Tibial artery (tissue), 4 donors: ENCODE measurements at places on chromosomes 1 and 21.
A peak's percentile ranks its signal among the peaks of the same experiment; 100 is the strongest.

DNA sequence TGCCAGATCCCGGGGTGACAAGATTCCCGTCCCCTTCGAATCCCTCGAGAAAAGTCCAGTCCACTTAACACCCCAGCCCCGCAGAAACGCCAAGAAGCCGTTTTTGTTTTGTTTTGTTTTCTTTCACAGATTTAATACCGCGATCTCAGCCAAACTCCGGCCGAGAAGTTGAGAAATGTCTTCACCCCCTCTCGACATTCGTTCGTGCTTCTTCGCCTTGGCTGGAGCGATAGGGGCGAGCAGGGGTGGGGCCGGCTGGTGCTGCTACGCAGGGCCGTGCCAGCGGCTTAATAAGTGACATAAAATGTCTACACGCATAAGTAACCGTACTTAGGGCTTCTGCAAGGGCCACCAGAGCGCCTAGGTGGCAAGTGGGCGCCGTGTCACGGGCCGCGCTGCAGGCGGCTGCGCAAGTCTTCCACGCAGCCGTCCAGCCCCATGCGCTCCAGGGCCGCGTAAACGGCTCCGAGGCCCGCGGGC lies 4.9 kb downstream of the TNFRSF25 start:
- DNase-seq: no peak

GRCh38 chr21:41170859-41171609 lies 3.1 kb downstream of the BACE2 start:
- DNase-seq: peak; percentile 74

- DNase-seq: no peak
Observed at GRCh38 chr1:166944186-166944967, 31.0 kb downstream of the ILDR2 start.

GRCh38 chr1:171984262-171984661 lies 143.0 kb downstream of the DNM3 start:
- DNase-seq: no peak

- no peak for DNase-seq
Observed at GRCh38 chr1:183733715-183734114, 71.2 kb upstream of the RGL1 start.

- no peak for DNase-seq
Observed at GRCh38 chr1:248804771-248805681, 20.7 kb downstream of the SH3BP5L start.

DNA sequence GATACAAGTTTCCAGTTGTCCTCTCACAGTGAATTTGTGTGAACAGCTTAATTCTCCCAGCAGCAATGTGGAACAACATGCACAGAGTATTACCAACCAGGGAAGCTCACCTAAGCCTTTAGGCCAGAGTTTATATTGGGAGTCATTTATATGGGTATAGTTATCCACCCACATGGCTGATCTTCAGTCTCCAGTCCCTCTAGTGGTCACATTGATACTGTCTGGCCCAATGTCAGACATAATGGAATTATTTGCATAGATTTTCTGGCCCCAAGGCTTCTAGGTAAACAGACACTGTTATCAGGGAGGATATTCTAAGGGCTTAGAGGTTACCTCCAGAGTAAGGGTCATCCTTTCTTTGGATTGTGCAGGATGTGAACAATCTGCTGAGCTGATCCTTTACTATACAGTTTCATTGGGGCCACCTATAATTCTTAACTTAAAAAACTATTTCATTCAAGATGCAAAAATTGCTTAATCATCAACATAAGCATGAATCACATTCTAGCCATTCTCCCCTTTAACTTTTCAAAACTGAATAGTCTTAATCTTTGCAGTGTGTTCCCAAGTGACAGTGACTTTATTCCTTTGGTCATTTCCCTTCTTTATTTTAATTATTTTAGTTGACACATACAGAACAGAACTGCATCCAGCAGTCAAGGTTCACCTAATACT lies 210.9 kb downstream of the LTN1 start:
- DNase-seq: no peak

DNA sequence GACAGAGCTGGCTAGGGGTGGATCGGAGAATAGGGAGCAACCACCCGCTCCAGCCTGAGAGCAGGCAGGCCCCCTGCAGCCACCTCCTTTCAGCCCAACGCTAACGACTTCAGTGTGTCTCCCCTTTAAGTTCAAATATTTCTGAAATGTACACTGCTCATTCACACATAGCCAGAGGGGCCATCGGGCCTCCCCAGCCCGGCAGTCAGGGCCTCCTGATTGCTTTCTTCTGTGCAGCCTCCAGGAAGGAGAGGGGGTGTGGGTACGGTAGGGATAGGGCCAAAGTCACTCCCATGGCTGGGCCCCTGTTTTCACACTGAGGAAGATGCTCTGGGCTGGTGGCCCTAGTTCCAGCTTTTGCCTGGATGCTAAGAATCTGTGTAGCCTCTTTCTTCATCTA lies 64.8 kb downstream of the EPHB2 start:
- no peak for DNase-seq

GRCh38 chr21:46477765-46478164 lies 19.1 kb downstream of the DIP2A start:
- no peak for DNase-seq

GRCh38 chr1:21436488-21437340 lies 3.2 kb upstream of the NBPF3 start:
- DNase-seq: no peak

- no peak for DNase-seq
Observed at GRCh38 chr1:21292984-21293536, 2.8 kb upstream of the ECE1 start.

DNA sequence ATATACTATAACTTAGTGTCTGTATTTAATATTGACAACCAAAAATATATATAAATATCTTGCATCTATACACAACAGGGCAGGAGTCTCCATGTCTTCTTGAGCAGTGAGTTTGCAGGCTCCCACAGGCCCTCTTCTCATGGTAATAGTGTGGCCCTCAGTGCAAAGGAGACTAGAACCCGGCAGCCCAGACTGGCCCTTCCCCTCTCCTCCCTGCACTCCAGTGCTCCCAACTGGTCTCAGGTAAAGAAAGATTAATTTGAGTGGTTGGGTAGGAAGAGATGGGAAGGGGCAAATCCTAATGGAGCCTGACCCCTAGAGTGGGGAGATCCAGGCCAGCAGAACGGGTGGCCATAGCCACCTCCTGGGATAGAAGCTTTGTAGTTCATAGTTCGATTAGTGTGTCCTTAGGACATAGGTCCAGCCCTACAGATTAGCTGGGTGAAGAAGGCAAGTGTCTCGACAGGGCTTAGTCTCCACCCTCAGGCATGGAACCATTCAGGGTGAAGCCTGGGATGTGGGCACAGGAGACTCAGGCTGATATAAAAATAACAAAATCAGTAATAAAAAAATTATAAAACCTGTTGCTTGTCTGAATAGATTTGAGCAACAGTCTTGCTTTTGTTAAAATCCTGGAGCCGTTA lies 32.3 kb downstream of the SLC2A1 start:
- DNase-seq: no peak

DNA sequence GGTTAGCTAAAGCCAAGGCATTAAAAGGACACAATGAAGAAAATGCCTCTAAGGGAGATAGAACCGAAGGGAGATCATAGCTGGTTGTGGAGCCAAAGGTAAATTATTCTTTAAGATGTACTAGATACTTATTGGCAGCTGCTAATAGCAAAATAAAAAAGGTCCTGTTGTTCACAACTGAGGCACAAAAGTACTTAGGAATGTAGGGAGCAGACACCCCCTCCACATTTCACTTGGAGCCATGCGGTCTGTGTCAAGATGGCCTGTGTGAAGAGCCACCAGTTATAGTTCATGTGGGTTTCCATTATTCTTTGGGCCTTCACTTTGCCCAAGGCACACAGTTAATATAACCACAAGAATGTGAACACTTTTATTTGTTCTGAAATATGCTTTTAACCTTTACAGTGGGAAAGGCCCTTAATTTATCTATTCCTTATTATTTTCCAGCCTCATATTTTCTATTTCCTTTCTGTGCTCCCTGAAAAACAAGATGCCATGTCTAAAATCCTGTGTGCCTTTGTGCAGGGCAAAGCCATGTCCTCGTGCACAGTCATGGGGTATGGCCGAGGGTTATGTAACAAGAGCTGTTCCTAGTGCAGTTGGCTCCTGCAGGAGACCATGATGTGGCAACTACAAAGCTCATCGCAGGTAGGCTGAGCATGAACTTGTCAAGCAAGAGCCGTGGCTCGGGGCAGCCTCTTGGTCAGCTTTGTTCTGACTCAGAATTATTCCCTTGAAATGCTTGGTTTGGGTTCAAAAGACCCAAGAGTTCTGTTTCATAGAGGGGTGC lies 16.2 kb upstream of the WDR26 start:
- no peak for DNase-seq

GRCh38 chr1:7885513-7886404 lies 32.9 kb upstream of the UTS2 start:
- no peak for DNase-seq

DNA sequence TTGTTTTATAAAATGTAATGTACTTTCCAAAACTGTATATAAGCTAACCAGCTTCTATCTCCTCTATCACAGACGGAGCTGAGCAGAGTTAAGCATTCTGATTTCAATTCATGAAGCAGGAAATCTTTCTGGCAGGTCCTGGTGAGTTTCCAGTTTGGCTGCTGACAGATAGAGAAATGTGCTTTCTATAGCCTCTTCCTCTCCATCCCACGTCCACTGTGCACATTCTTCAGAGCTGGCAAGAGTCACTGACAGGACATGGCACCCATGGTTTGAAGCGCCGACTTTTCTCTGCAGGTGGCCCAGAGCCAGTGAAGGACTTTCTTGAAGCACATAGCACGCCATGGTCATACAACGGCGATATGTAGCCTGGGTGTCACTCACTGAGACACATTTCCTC lies 52.3 kb upstream of the POU2F1 start:
- DNase-seq: no peak

DNA sequence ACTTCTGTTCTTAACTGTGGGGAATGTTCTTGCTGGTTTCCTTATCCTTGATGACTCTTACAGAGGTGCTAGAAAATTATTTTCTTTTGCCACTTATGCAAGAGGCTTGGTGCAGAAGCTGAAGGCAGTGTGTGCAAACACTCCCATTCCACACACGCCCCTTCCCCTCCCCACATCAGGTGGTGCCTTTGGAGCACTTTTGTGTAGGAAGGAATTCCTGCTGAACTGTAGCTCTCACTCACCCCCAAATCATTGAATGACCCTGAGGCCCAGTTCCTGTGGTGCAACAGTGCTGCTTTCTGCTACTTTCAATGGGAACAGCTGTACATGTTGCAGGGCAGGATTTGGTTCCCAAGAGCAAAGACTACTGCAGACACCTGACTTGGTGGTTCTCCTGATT lies 101.8 kb downstream of the CD247 start:
- DNase-seq: no peak

DNA sequence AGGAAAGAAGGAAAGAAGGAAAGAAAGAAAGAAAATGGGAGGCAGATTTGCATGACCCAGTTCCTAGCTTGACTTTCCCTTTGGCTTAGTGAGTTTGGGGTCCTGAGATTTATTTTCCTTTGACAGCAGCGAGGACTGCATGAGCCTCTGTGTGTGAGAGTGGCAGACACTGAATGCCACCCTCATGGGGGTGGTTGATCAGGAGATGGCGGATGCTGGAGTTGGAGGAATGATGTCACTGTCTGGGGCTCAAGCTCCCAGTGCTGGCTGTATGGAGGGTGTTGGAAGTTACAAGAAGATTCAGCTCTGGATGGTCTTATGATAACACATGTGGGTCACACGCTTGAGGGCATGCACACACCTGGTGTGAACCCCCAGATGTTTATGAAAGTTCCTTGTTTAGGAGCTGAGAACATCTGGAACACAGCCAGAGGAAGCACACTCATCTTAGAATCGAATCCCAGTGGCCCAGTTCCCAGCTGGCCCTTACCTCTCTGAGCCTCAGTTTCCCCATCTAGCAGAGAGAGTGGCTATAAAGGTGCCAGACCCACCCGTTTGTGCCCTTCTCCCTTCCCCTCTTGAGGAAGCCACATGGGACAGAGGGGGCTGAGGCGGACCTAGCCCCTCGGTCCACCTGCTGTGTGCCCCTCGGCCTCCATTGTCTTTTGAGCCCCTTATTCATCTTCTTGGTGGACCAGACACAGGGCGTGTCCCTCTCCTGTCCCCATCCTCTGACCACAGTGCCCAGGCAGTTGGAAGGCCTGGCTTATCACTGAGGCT lies 5.7 kb downstream of the PADI4 start:
- no peak for DNase-seq

DNA sequence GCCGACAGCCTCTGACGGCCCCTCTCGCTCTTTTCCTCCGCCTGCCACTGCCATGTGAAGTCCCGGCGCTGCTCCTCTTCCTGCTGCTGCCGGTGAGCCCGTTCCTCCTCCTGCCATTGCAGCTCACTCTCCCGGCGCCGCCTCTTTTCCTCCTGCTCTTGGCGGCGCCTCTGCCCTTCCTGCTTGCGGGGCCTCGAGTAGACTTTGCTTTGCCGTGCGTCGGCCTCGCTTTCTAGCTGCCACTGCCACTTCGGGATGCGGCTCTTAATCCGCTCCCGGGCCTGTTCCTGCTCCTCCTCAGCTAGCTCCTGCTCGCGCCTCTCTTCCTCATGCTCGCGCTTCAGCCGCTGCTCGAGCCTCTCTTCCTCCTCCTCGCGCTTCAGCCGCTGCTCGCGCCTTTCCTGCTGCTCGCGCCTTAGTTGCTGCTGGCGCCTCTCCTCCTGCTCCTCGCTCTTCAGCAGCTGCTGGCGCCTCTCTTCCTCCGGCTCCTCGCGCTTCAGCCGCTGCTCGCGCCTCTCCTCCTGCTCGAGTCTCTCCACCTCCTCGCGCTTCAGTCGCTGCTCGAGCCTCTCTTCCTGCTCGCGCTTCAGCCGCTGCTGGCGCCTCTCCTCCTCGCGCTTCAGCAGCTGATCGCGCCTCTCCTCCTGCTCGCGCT lies 4.3 kb downstream of the TCHH start:
- no peak for DNase-seq

- DNase-seq: peak; percentile 57
Observed at GRCh38 chr1:201309416-201309815, 26.1 kb downstream of the PKP1 start.

- no peak for DNase-seq
Observed at GRCh38 chr21:45209046-45209445, 78.6 kb downstream of the POFUT2 start.

DNA sequence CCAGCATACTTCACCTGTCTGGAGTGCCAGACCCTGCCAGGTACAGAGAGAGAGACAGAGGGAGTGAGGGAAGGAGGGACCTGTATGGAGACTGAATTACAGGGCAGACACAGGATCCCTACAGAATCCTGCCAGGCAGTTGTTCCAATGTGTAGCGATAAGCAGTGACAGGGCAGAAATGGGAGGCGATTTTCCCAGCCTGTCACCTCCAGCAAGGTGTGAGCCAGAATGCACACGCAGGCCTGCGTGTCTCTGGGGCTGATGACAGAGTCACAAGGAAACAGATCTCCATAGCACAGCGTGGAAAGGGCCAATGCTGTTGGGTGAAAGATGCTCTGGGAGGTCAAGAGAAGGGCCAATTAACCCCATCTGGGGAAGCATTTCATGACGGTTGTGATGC lies 111.3 kb downstream of the HIVEP3 start:
- no peak for DNase-seq

GRCh38 chr1:149986486-149987296 lies 23.8 kb downstream of the OTUD7B start:
- no peak for DNase-seq

GRCh38 chr1:32925403-32926162 lies 24.4 kb upstream of the TMEM54 start:
- no peak for DNase-seq
